Progenitor cell of endocrine pancreas (in vitro differentiated cells): ENCODE measurements at places on chromosomes 12 and 14.
A peak's percentile ranks its signal among the peaks of the same experiment; 100 is the strongest.

DNA sequence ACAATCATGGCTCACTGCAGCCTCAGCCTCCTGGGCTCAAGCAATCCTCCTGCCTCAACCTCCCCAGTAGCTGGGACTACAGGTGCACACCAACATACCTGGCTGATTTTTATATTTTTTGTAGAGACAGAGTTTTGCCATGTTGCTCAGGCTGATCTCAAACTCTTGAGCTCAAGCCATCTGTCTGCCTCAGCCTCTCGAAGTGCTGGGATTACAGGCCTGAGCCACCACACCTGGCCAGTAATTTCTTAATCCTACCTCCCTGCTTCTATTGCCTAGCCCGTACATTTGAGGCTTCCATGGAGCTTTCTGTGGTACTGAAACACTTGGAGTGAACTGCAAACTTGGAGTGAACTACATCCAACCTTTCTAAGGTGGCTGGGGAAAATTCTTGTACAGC, 20.7 kb downstream of the SLC35E3 start:
- DNase-seq: no peak

- DNase-seq: no peak
Measured at GRCh38 chr12:77179515-77179914, 114.1 kb upstream of the E2F7 start.

- no peak for DNase-seq
Measured at GRCh38 chr14:72463291-72463866, 430.5 kb downstream of the DPF3 start.

GRCh38 chr12:113278141-113278540, 56.8 kb downstream of the SLC8B1 start:
- DNase-seq: no peak

- DNase-seq: no peak
Measured at GRCh38 chr14:82046512-82047226, 513.0 kb upstream of the SEL1L start.

DNA sequence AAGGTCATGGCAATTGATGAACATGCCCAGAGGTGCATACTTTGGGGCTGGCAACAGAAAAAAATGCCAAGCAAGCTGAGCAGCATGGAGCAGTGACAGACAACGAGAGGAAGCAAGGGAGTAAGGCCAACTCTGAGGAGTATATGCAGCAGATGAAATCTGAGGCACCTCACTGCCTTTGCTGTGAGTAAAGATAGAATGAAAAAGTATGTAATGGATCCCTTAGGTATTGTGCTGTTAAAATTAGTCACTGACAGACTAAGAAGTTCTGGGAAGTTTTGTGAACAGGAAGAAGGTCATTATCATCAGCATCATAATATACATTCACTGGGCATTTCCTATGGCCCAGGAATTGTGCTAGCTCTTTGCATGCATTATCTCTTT, 269.9 kb downstream of the DUSP6 start:
- no peak for DNase-seq

DNA sequence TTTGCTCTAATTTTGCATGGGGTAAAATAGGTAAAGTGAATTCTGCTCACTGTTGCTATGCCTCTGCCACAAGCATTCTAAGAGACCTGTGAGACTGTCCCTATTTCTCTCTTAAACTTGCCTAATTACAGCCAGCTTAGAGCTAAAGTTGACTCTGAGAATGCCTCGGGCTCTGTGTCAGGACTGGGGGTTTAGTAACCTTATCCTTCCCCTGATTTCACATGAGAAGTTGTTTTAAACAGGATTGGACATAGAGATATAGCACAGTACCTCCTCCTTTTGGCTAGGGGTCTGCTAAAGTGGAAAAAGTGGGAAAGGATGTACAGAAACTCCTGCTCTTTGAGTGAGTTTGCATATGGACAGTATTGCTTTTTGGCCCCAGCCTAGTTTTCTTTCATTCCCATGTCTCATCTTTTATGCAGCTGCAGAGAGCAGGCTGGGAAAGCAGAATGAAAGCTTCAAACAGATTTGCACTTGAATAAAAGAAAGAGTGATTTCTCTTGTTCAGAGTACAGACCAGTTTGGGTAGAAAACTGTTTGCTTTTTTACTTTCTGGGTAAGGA, 122.0 kb downstream of the RAD51B start:
- no peak for DNase-seq

- DNase-seq: no peak
Measured at GRCh38 chr14:47843236-47843635, 167.8 kb upstream of the MDGA2 start.

DNA sequence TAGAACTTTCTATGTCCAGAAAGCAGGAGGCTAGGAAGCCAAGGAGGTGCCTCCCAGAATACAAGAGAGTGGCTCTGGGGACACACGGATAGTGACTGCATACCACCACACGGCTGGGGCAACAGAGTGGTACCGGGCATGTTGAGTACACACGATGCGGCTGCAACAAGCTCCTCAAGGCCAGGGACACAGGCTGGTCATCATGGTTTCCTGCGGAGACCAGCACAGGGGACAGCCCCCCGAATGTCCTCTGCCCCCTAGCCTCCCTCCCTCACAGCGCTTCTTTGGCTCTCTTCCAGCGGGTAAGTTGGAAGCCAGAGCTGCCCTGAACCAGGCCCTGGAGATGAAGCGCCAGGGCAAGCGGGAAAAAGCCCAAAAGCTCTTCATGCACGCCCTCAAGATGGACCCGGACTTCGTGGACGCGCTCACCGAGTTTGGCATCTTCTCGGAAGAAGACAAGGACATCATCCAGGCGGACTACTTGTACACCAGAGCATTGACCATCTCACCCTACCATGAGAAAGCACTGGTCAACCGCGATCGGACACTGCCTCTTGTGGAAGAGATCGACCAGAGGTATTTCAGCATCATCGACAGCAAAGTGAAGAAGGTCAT, 3.1 kb downstream of the FICD start:
- DNase-seq: no peak

DNA sequence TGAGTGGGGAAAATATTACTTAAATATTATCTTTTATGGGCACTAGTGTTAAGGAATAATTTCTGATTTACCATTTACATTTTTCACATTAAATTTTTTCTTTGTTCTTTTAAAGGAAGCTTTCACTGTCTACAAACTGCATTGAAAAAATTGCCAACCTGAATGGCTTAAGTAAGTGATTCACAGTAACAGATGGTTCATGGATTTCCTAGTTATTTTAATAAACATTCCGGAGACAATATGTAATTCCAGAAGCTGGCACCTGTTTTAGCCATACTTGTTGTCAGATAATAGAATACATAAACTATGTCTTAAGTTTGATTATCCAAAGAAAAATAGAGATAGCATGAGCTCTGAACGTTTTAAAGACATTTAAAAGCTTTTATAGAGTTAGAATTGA, 17.1 kb downstream of the DNAL1 start:
- DNase-seq: no peak

DNA sequence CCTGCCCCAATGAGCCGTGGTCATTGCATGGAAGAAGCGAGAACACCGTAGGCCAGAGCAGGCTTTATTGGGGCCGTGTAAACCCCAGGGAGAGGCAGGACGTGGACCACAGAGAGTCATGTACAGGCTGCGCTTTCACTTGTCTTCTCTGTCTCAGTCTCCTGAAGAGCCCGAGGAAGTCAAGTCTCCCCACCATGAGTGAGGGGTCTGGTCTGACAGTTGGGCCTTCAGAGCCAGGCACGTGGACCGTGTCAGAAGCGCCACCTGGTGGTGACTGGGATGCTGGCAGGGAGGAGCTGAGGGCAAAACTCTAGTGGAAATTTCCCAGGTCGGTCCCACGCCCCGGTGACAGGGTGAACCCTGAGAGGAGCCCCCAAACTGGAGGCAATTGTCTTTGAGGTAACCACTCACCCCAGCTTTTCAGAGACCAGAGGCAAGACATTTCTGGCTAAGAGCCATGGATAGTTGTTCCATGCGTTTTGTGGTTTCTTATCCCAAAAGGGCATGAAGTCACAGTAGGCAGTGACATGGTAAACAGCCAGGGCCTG, 17.4 kb downstream of the RPS6KL1 start:
- DNase-seq: peak; percentile 72

- DNase-seq: no peak
Measured at GRCh38 chr14:61898568-61898967, 136.3 kb downstream of the SNAPC1 start.

GRCh38 chr12:57138526-57139272, 8.7 kb downstream of the LRP1-AS start:
- DNase-seq: no peak

DNA sequence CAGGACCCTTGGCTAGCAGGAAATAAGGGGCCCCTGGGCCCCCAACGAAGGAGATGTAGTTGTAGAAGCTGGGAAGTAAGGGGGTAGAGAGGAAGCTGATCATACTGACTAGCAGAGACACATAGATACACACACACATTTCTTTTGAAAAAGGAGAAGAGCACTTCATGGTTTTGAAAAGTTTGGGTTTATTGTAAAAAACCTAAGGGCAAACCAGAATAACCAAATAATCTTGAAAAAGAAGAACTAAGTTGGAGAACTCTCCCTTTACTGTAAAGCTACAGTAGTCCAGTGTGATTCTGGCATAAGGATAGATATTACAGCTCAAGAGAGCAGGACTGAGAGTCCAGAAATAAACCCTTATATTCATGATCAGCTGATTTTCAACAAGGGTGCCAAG, 5.8 kb upstream of the HCAR3 start:
- DNase-seq: no peak

GRCh38 chr14:66804141-66804540, 296.2 kb downstream of the GPHN start:
- no peak for DNase-seq

DNA sequence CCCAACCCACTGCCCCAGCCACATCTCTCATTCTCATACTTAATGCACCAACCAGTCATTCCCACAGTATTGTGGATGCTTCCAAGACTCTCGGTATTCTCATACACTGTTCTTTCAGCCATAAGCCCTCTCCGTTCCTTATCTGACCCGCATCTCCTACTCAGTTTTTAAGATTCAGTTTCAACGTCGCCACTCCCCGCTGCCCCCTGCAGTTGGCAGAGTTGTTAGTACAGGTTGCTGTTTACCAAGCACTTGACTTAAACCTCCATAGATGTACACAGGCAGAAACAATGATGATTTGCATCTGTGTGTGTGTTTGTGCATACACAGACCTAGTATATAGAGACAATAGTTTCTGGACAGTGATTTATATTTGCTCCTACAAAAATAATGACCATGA, 40.2 kb downstream of the PAH start:
- no peak for DNase-seq

GRCh38 chr12:44015333-44015941, 179.6 kb downstream of the TMEM117 start:
- no peak for DNase-seq

DNA sequence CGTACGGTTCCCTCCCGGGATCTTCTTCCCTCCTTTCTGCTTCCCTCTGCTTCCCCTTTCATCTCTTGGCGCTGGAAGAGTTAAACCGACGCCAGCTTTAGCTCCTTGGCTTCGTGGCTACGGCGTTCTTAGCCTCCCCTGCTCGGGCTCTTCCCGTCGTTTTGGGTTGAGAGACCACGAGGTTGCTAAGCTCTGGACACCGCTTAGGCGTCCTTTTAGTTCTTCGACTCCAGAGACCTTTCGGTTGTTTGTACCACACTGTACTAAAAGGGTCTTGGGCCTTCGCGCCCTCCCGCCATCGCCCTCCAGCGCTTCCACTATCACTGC, 545 bp downstream of the CPSF2 start:
- DNase-seq: no peak

- no peak for DNase-seq
Measured at GRCh38 chr14:54794796-54795195, 107.8 kb downstream of the GCH1 start.
